ENCODE measurements at places on chromosomes 6 and 20. TPM values are rescaled to one million over a fixed set of nuclear protein-coding genes. Genes with fewer than 3 reads are reported as not detected.

FAM8A1 gene
- 21.5 TPM for total RNA-seq

TTLL9 gene
- total RNA-seq: not detected

TFAP2B gene
- not detected for total RNA-seq

C20orf96 gene
- 3.2 TPM for total RNA-seq

MEP1A gene
- total RNA-seq: not detected

ATXN1 gene
- total RNA-seq: 32.1 TPM

RIPPLY2 gene
- total RNA-seq: not detected

SIRPB2 gene
- total RNA-seq: 0.79 TPM

FAM110A gene
- total RNA-seq: 4.4 TPM

NKX2-4 gene
- not detected for total RNA-seq
